Activated CD4-positive, alpha-beta memory T cell treated with anti-CD3 and anti-CD28 coated beads, Interleukin-2, amount 10 ng/mL, durations not matched to agents 7 days and 5 days (primary cell): ENCODE measurements at places on chromosomes 1 and 21. TPM values are rescaled to one million over a fixed set of nuclear protein-coding genes. Genes with fewer than 3 reads are reported as not detected.

DNA sequence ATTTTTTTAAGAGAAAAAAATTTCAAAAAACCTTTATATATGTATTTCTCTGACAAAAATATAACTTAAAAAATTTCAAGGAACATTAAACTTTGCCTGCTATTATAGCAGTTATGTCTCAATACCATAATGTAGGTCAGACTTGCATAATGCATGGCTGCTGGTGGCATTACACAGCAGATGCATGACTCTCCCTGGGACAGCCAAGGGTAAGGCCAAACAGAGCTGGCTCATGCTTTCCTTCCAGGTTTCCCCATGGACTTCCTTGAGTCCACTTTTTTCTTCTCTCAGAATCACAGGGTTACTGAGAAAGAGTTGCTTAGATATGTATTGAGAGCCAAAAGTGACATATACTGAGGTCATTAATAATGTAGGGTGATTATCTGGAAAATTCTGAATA, 43.7 kb downstream of the RHOU start:
- no peaks in the 10 kb centered on the region for H3K27me3 ChIP-seq
- H3K36me3 ChIP-seq = no peaks in the 10 kb centered on the region
- no peak overlapping the region for H3K27ac ChIP-seq
- no peaks in the 10 kb centered on the region for H3K4me1 ChIP-seq
- DNase-seq = no peak
- H3K4me3 ChIP-seq = no peak overlapping the region

GRCh38 chr1:58844176-58844575, 60.3 kb upstream of the JUN start:
- H3K4me1 ChIP-seq = no peaks in the 10 kb centered on the region
- no peaks in the 10 kb centered on the region for H3K36me3 ChIP-seq
- no peaks in the 10 kb centered on the region for H3K27me3 ChIP-seq
- H3K27ac ChIP-seq = no peak overlapping the region
- no peak overlapping the region for H3K4me3 ChIP-seq
- DNase-seq = no peak

The RAP1GAP gene
- total RNA-seq = 0.15 TPM

The KPRP gene
- not detected for total RNA-seq

DNA sequence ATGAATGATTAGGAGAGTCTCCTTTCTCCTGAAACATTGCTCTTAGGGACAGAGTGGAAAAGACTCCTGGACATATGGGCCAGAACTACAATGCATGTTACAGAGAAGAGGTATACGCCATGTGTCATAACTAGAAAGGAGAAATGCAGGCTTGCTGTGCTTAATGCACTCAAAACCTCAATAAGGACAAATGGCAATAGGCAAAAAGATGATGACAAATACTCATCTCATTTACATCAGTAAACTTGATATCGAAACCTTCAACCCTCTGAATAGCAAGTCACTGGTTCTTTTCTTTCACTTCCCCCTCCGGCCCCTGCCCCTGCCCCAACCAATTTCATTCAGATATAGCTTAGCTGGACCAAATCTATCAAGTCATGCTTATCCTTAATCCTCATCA, 1.9 kb upstream of the GPR88 start:
- no peaks in the 10 kb centered on the region for H3K36me3 ChIP-seq
- H3K4me1 ChIP-seq = peaks cover 29% of the 10 kb centered on the region
- peaks cover 51% of the 10 kb centered on the region for H3K27me3 ChIP-seq
- H3K27ac ChIP-seq = no peak overlapping the region
- no peak overlapping the region for H3K4me3 ChIP-seq
- no peak for DNase-seq

DNA sequence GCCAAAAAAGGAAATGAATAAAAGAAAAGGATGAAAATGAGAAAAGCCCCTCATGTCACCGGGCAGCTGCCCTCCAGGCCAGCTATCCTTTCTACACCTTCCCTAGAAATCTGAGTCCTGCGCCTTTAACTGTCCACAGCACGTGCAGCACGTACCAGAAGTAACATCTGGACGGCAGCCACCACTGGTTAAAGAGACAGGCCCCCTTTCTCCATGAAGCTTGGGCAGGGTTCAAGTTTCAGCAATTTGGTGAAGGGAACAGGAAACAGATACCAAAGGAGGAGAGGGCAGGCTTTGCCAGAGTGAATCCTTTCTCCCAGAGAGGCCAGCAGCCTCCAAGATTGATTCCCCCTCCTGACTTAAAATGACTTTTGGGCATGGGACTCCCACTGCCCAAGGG, 3.6 kb upstream of the KIAA2013 start:
- no peaks in the 10 kb centered on the region for H3K27me3 ChIP-seq
- H3K36me3 ChIP-seq = peaks cover 3% of the 10 kb centered on the region
- no peak overlapping the region for H3K27ac ChIP-seq
- no peak for DNase-seq

- H3K27ac ChIP-seq = no peak overlapping the region
- H3K27me3 ChIP-seq = no peaks in the 10 kb centered on the region
- no peaks in the 10 kb centered on the region for H3K4me1 ChIP-seq
- DNase-seq = no peak
Measured at GRCh38 chr1:14106126-14106525, 406.1 kb downstream of the PRDM2 start.

The PRDM2 gene
- 56.3 TPM for total RNA-seq

DNA sequence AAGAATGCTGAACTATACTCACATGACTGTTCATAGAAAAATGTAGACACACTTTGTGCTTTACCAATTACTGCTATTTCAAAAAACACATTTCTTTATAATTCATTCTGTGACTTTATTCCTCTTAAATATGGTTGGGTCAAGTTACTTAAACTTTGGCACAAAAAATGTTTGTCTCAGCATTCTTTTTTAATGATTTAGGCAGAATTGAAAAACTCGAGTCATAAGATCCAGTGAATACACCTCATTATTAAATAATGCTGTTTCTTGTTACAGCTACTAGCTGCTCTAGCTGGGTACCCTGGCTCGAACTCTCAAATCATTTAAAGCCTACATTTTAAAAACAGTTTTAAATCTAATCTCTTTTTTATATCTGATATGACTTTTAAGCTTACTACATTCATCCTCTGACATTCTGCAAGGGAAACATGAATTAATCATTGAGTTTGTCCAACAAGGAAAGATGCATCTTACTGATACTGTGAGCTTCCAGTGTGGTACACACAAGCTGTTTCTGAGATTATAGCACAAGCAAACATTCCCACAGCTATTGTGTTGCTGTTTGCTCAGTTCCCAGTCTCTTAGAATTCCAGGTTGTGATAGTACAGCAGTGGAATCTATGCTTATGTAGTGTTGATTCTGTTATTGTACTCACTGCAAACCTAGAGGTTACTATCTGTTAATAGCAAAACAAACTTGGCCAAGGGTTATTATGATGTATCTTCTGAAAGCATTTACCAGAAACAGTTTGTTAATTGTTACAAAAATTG, 746.5 kb downstream of the USP25 start:
- H3K27ac ChIP-seq = no peak overlapping the region
- no peak overlapping the region for H3K4me3 ChIP-seq
- H3K36me3 ChIP-seq = no peaks in the 10 kb centered on the region
- no peaks in the 10 kb centered on the region for H3K27me3 ChIP-seq
- no peaks in the 10 kb centered on the region for H3K4me1 ChIP-seq
- DNase-seq = no peak
